HT-29 (cell line): ENCODE measurements at places on chromosomes 5 and 9. TPM values are rescaled to one million over a fixed set of nuclear protein-coding genes. Genes with fewer than 3 reads are reported as not detected.

DNA sequence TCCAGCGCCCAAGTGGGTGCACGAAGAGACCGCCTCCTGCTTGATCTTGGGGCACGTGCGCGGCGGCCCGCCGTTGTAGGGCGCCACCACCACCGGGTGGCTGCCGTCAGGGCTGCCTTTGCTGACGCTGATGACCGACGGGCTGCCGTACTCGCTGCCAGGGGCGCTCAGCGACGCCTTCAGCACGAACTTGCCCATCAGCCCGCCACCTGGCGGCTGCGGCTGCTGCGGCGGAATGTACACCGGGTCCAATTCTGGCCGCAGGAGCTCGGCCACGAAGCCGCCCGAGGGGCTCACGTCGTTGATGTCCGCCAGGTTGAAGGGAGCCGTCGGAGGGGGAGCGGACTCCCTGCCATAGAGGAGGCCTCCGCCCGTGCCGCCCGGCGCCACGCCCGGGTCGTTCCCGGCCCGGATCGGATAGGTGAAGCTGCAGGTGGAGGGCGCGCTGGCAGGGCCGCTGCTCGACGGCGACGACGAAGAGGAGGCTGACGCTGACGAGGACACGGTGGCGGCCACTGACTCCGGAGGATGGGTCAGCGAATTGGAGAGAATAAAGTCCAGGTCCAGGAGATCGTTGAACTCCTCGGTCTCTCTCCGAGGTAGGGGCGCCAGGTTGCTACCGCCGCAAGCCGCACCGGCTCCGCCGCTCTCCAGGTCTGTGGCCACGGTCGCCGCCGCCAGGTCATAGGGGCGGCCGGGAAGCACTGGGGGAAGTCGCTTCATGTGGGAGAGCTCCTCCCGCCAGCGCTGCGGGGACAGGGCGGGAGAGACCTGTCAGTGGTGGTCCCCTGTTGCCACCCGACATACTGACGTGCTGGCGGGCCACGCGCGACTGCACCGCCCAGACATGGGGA lies 1.8 kb downstream of the KLF4 start:
- DNase-seq: peak; percentile 83

DNA sequence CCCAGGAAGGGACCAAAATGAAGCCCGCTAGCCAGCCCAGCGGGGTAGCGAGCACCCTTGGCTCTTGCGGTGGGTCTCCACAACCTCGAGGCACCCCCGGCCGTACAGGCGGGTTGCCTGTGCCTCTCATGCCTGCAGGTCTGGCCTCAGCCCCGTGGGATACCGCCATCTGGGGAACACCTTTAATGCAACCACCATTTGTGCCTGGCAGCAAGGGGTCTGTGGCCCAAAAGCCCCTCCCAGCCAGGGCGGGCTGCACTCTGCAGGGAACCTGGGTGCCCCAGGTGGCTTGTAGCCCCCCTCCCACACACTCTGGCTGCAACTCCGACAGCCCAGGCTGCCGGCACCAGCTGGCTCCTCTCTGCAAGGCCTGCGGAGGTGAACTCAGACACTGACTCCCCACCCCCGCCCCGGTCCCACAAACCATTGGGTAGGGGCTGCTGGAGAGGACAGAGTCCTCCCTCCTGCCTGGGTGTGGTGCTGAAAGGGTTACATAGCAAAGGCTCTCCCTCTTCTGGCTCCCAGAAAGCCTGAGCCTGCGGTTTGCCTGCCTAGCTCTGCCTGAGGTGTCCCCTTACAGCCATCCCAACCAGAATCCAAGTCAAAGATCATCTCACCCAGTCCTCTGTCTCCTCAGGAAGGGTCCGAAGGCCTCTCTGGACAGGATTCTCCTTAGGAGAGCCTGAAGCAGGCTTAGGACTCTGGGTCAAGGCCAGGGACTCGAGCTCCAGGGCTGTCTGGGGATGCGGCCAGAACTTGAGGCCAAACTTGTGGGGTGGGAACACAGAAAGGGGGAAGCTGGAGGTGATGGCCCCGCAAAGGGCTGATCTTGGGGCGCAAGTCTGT lies 109.4 kb downstream of the PSD2 start:
- DNase-seq: no peak

- DNase-seq: no peak
Observed at GRCh38 chr9:14485366-14485765, 171.4 kb upstream of the NFIB start.

GRCh38 chr5:95221234-95221633 lies 63.7 kb downstream of the MCTP1 start:
- no peak for DNase-seq

DNA sequence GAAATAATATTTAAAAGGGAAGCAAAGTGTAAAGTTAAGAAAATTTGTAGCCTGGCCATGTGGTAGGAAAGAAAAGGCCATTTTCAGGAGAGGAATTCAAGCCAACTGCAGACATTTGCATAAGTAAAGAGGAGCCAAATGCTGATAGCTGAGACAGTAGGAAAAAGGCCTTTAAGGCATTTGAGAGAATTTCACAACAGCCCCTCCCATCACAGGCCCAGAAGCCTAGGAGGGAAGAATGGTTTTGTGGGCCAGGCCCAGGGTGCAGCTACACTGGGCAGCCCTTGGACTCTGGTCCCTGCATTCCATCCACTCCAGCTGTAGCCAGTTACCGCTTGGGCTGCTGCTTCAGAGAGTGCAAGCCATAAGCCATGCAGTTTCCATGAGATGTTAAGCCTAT lies 1556.8 kb downstream of the EFNA5 start:
- DNase-seq: no peak

- DNase-seq: peak; percentile 77
Observed at GRCh38 chr5:14144586-14145434, 1.7 kb downstream of the TRIO start.

DNA sequence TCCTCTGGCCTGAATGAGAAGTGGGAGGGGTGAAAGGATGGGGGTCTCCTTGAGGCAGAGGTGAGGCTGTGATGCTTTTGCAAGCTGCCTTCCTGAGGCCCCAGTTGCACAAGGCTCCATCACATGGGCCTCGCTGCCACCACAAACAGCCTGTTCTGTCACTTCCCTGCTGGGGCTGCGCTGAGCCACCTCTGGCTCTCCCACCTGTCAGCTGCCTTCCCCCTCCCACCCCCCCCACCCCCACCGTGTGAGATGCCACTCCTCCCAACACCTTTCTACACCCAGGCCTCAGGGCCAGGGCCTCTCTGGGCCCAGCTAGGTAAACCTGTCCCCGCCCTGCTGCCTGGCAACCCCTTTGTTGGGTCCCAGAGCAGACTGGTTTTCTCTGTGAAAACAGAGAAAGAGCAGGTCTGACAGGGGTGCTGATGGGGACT lies 4.5 kb upstream of the PDLIM4 start:
- peak; percentile 66 for DNase-seq

DNA sequence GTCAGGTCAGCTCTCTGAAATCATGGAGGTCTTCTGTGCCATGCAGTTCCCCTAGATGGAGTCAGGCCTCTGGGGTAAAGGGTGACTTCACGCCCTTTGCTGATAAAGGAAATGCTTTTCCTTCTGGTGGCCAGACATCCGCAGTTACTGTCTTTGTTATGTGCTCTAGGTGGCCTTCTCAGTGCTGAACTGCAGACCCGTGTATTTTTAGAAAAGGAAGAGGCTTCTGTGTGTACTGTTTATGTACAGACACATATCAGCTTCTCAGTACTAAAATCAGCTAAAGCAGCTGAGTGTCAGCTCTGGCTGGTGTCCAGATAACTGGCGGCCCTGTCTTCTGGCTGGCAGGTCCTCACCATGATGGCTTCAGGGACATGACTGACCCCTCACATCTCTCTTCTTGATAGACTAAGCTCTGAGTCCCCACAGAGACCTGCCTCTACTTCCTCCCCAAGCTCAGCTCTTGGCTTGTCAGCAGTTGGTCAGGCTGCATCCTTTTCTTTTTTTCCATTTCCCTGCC lies 75.3 kb downstream of the ARHGAP26 start:
- DNase-seq: peak; percentile 53

The PCDHA10 gene
- 0.25 TPM in 1 of 2 replicates, not detected in the other for total RNA-seq

GRCh38 chr9:19473605-19474004 lies 64.8 kb downstream of the ACER2 start:
- no peak for DNase-seq

- DNase-seq: no peak
Observed at GRCh38 chr9:98494852-98495251, 213.9 kb downstream of the GABBR2 start.

DNA sequence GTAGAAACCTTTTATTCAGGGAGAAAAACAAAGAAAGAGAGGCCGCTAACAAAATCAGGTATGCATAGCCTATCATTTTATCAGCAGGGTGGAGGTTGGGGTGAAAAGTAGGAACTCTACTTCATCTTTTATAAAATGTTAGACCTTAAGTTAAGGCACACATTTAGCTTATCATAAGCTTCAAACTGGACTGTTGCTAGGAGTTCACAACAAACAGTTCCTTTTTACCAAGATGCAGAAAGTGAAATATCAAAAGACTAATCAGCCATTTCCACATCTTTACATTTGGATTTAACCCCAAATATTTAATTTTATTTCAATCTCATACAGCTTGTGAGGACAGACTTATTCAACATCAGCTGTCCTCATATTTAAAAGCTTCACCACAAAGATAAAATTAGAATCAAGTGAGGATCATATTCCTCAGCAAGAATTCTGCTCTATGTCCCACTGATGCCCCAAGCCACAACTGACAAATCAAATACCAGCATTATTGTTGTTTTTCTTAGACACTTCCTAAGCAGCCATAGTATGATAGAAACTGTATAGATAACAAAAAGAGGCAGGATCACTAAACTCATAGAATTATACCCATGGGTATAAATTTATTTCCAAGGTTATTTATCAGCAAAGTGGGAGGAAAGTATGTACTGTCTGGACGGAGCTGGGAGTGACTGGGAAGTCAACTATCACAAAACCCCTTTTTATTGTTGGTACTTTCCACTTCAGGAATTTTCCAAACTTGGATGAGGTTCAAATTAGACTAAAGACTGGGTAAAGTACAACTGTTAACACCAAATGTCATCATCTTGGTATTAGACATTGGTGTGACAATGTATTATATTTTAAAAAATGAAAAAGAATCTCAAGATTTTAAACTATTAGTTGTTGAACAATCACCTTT lies 29.9 kb upstream of the MYOT start:
- DNase-seq: no peak

The OLFM1 gene
- total RNA-seq: not detected in 2 replicates

DNA sequence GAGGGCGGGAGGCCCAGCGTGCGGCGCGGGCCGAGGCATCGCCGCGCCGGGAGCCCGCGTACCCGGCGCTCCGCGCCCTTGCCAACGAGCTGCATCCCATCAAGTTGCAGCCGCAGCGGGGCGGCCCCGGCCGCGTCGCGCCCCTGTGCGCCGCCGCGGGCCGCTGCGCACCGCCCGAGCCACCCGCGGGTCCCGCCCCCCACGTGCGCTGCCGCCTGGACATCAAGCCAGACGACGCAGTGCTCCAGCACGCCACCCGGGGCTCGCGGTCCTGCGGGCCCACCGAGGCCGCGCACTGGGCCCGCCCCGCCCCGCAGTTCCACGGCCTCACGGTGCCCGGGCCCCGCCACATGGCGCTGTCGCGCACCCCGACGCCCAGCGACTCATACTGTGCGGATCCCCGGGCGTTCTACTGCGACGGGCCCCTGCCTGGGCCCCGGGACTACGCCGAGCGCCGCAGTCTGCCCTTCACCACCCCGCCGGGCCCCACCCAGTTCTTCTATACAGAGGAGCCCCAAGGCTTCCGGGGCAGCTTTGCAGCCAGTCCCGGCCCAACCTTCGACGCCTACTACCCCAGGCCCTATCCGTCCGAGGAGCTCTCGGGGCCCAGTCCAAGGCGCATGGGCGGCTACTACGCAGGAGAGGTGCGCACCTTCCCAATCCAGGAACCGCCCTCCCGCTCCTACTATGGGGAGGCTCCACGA lies 2.6 kb downstream of the AJM1 start:
- no peak for DNase-seq

DNA sequence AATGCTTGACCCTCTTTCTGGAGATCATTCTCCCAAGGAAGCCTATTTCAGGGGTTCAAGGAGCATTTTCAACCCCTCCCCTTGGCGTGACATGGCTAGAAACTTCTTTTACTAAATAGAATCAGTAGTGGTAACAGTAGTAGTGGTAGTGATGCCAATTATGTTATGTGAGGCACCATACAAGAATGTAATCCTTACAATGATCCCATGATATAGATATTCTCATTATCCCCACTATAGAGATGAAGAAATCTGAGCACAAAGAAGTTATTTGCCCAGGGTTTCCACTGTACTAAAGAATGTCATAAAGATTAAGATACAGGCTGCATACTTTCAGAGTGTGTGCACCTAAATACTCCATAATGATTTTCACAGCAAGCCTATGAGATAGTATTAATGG lies 155.4 kb upstream of the CLINT1 start:
- DNase-seq: no peak

DNA sequence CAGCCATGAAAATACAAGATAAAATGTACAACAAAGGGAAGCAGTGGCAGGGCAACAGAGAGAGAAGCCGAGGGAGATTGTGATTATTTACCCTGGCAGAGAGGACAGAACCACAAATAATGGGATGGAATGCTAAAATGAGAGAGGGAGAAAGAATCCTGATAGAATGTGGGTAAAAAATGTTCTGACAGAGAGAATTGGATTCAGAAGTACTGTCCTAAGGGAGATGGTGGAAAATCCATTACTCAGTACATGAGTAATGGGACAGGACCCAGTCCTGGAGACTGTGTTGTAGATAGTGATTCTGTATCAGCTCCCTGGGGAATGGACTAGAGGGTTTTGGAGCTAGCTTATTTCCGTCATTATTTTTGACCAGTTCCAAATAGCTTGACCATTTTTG lies 831.5 kb downstream of the MAT2B start:
- no peak for DNase-seq

- DNase-seq: no peak
Observed at GRCh38 chr5:172110921-172111851, 76.8 kb downstream of the STK10 start.

The ORM1 gene
- not detected in 2 replicates for total RNA-seq

- DNase-seq: no peak
Observed at GRCh38 chr9:133237035-133237731, 28.1 kb upstream of the OBP2B start.

- no peak for DNase-seq
Observed at GRCh38 chr5:108581026-108581425, 166.7 kb upstream of the FER start.
